ENCODE measurements at places on chromosomes 1 and 21. TPM values are rescaled to one million over a fixed set of nuclear protein-coding genes. Genes with fewer than 3 reads are reported as not detected.

The LCE1F gene
- not detected for total RNA-seq

DNA sequence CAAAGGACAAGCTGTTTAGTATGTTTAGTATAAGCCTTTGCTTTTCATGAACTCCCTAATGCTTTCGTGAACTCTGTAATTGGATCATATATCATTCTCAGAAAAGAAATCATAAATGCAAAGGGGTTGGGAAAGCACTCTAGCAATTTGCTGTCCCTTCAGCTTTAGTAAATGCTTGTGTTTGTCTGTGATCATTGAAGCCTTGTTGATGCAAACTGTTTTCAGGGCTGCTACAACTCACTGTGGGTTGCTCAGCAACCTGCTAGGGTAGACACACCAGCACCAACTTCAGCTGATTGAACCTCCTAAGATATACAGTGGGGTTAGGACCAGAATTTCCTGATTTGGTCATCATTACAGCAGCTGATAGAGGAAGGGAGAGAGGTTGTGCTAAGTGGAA lies 95.0 kb downstream of the SGIP1 start:
- H3K36me3 ChIP-seq, result no peaks in the 10 kb centered on the region
- no peaks in the 10 kb centered on the region for H3K27me3 ChIP-seq
- H3K27ac ChIP-seq, result no peak overlapping the region
- H3K4me1 ChIP-seq, result no peaks in the 10 kb centered on the region

The RSPO1 gene
- total RNA-seq, result not detected

The WNT4 gene
- not detected for total RNA-seq

DNA sequence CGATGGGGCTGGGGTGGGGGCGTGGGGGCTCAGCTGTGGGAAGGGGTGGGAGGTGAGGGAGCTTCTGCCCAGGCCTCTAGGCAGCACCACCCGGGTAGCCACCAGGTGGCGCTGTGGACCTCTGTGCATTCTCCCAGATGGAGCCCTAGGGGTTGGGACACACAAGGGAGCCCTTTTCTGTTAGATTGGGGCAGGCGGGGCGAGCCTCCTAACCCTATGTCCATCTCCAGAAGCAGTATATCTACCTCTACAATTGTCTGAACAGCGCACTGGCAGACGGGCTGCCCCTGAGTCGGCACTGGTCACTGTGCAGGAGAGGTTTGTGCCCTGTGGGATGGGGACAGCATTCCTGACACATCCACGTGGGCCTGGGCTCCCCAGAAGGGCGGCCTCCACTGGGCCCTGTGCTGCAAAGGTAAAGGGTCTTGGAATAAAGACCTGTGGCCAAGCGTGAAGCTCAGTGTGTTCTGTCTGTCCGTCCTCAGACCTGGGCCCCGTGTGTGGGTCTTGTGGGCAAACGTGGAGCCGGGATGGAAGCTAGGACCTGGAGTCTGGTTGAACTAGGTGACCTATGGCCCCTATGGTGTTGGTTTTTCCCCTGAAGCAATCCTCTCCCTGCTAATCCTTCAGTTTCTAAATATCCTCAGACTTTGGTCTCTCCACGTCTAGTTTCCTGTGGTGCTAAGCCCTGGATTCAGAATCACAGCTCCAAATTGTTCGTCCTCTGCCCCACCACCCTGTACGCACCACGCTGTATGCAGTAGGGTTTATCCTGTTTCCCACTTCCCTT lies 4.4 kb upstream of the LGR6 start:
- no peak overlapping the region for H3K27ac ChIP-seq
- DNase-seq, result peak; percentile 67
- H3K4me3 ChIP-seq, result no peak overlapping the region
- H3K27me3 ChIP-seq, result no peaks in the 10 kb centered on the region

- no peak overlapping the region for H3K4me3 ChIP-seq
- H3K4me1 ChIP-seq, result no peaks in the 10 kb centered on the region
- H3K27me3 ChIP-seq, result no peaks in the 10 kb centered on the region
These were observed 15.3 kb downstream of the MASP2 start for GRCh38 chr1:11031624-11032262.

DNA sequence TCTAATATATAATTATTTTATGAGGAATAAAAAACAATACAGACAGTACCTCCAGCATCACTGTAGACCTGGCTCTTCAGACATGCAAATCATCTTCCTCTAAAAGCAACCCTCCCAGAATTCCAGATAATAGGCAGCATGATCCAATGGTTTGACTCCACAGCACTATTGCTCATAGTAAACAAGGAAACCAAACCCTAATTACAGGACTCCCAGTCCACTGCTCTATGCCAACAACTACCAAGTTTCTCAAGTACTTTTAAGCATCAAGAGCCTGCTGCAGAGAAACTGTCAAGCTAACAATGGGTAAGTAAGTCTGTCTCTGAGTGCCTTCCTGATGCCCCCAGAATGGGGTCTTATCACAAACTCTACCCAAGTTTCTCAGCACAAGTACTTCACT lies 57.2 kb downstream of the EYA3 start:
- no peak overlapping the region for H3K27ac ChIP-seq
- H3K36me3 ChIP-seq, result peaks cover 17% of the 10 kb centered on the region
- H3K4me1 ChIP-seq, result no peaks in the 10 kb centered on the region
- no peak overlapping the region for H3K4me3 ChIP-seq
- H3K27me3 ChIP-seq, result no peaks in the 10 kb centered on the region

The CLIC6 gene
- total RNA-seq, result 0.46 TPM

The ACKR1 gene
- total RNA-seq, result not detected

- H3K36me3 ChIP-seq, result no peaks in the 10 kb centered on the region
- H3K27me3 ChIP-seq, result no peaks in the 10 kb centered on the region
- no peaks in the 10 kb centered on the region for H3K4me1 ChIP-seq
These were observed 40.6 kb downstream of the DRAM2 start for GRCh38 chr1:111099289-111099688.

DNA sequence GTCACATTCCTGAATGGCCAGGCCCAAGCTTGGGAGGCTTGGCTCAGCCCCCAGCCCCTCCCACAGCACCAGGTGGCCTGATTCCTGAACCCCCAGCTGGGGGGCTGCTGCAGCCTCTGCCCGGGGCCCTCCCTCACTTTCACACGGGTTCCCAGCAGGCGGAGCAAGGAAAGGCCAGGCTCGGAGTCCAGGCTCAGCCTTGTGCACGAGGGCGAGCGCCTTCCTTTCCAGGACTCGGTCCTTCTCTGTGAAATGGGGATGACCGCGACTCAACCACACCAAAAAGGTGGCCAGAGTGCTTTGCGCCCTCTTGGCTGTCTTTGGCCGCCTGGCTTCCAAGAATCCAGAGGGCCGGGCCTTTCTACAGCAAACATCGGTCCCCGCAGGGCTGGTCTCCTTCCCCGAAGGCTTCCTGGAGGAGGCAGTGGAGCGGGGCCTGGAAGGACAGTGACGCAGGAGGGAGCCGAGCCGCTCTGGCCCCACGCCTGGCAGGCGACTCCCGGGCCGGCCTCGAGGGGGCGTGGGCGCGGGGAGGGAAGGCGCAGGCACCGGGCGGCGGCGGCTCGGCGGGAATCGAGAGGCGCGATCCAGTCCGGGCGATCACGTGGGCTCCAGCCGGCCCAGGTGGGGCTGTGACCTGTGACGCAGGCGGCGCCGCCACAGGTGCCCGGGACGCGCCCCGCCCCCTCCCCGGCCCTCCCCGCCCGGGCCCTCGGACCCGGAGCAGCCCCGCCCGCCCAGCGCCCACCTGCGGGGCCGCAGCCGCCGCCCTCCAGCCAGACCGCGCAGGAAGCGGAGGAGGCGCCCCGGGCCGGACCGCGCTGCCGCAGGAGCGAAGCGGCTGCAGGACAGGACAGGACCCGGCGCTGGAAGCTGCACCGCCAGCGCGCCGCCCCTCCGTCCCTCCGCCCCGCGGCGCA lies at the start of gene ARHGEF16:
TSS of gene ARHGEF16 (plus strand) at position 775 of the 920 bp plus-strand sequence. CDS start 8,420 bp downstream, outside the sequence.
- H3K27ac ChIP-seq, result no peak within 1 kb of the TSS
- no peaks in the 10 kb centered on the region for H3K4me1 ChIP-seq
- no peak for DNase-seq
- no peaks in the 10 kb centered on the region for H3K27me3 ChIP-seq

GRCh38 chr1:242212401-242212800 lies 213.5 kb upstream of the MAP1LC3C start:
- H3K27ac ChIP-seq, result no peak overlapping the region
- no peak for DNase-seq
- no peaks in the 10 kb centered on the region for H3K36me3 ChIP-seq
- H3K4me1 ChIP-seq, result no peaks in the 10 kb centered on the region
- no peaks in the 10 kb centered on the region for H3K27me3 ChIP-seq

The LCE1B gene
- total RNA-seq, result not detected
